NCI-H446 treated with DMSO at 0.1 percent for 48 hours (cell line): ENCODE measurements at places on chromosomes 16 and 17.

- no peak for DNase-seq
Observed at GRCh38 chr16:4062212-4062802, 53.9 kb downstream of the ADCY9 start.

- DNase-seq: no peak
Observed at GRCh38 chr16:1444730-1445517, 568 bp upstream of the CCDC154 start.

- DNase-seq: no peak
Observed at GRCh38 chr16:69309316-69309715, 1.8 kb upstream of the VPS4A start.

- no peak for DNase-seq
Observed at GRCh38 chr16:48597563-48598387, 12.2 kb downstream of the N4BP1 start.

DNA sequence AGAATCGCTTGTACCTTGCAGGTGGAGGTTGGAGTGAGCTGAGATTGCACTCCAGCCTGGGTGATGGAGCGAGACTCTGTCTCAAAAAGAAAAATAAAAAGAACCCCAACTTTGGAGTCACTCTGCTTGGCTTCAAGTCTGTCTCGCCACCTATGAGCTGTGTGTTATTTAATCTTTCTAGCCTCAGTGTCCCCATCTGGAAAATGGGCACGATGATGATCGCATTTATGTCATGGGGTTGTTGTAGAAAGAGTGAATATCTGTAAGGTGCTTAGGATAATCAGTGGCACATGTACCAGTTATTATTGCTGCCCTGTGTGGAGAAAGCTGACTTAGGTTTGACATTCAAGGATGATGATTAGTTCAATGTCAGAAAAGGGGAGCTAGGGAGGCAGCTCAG lies 319.4 kb downstream of the XYLT1 start:
- DNase-seq: no peak

DNA sequence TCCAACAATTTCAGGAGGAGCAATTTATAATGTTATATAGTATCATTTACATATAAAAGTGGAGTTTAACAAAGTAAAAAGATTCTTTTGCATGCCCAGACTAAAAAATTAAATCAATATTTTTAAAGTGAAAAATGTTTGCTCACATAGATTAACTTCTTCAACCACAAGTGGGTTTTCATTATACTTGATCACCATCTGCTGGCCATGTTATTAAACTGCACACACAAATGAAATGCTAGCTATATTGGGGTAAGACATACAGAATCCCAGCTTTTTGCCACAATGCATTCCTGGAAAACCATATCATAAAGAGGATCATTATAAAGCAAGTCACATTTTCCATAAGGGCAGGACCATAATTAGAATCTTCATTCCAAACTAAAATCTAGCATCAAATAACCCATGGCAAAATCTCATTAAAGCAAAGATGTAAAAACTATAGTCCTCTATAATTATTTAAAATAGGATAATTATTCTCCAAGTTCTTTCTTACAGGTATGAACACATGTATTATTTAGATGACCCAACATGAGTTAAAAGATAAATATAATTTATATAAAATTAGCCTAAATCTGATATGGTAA lies 26.3 kb downstream of the CEP112 start:
- DNase-seq: peak; percentile 1

DNA sequence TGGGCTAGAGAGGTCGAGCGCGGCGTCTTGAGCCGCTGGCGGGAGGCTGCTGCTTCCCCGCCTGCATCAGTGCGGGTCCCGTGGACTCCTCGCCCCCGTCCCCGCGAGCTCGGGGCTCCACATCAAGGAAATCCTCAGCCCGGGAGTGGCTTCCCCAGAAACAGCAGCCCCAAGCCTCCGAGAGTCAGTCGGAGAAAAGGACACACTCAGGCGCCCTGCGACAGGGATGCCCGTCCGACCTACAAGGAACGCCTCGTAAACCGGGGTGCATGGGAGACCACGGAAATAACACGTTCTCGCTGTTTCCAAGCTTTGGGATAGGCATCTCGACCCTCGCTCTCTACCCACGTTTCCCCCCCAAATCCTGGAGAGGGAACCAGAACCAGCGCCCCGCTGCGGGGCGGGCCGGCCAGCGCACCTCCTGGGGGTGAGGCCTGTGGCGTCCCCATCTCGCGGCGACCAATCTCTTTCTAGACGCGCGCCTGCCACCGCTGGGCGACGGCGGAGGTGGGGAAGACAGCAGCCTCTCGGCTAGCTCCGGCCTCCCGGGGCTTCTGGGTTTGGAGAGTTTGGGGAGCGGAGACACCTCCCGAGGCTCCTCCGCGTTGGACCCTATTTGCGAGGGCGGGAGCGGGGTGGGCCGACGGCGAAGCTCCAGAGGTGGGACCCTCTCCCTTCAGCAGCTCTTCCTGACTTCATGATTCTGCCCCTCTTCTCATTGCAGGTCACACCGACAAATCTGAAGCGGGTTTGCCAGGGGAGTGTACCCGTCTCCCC lies 759 bp upstream of the TP53I13 start:
- DNase-seq: no peak

GRCh38 chr17:27226611-27227230 lies 67.2 kb upstream of the WSB1 start:
- DNase-seq: no peak

- DNase-seq: no peak
Observed at GRCh38 chr17:57861000-57861789, 11.4 kb upstream of the MRPS23 start.

GRCh38 chr16:9331503-9331902 lies 240.1 kb downstream of the HAPSTR1 start:
- no peak for DNase-seq

DNA sequence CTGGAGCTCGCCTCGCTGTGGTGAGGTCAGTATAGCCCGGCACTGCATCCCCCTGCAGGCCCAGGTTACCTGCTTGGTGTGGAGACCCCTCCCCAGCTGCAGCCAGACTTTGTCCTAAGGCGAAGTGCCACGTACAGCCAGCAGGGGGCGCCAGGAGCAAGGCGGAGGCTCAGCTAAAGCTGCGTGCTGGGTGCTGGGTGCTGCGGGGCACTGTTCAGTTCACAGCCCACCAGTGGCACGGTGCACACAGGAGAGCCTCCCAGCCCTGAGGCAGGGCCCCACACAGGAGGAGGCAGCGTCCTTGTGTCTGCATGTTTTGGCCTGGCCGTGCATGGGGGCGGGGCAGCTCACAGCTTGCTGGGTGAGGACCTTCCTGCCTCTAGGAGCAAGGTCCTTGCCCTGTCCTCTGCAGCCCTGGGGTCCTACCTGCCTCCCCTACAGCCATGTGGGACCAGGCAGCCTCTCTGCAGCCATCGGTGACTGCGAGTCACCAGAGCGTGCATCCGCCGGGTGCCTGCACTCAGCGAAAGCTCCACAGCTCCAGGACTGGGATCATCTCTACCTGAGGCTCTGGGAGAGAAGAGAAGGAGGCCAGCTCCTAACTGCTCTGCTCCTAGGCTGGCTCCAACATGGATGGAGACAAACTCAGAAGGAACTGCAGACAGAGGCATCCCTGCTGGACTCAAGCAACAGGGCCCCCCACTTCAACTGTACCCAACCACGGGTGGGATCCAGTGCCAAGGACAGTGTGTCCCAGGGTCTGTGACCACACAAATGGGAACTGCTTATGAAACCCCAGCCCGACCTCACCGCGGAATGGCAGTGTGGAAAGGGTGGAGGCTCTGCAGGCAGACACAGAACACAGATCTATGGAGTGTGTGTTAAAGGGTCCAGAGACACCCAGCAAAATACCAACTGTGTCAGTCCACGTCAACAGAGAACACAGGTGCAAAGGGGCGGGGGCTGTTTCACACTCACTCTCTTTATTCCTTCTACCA lies 19.0 kb downstream of the SLC7A5 start:
- DNase-seq: no peak

DNA sequence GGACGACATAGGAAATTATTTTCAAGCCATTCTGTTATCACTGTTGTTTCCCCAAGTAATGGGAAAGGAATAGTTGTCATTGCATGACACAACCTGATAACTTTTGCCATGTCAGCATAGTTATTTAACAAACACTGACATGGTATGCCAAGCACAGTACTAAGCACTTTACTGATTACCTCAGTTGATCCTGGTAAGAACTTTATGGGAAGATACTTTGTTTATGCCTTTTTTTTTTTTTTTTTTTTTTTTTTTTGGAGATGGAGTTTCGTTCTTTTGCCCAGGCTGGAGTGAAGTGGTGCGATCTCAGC lies 15.7 kb upstream of the PNPO start:
- DNase-seq: no peak

- no peak for DNase-seq
Observed at GRCh38 chr17:20114466-20114865, 105.3 kb downstream of the SPECC1 start.

- DNase-seq: no peak
Observed at GRCh38 chr17:78645421-78646295, 68.5 kb upstream of the DNAH17 start.

- no peak for DNase-seq
Observed at GRCh38 chr17:59858932-59859331, 33.8 kb downstream of the TUBD1 start.

DNA sequence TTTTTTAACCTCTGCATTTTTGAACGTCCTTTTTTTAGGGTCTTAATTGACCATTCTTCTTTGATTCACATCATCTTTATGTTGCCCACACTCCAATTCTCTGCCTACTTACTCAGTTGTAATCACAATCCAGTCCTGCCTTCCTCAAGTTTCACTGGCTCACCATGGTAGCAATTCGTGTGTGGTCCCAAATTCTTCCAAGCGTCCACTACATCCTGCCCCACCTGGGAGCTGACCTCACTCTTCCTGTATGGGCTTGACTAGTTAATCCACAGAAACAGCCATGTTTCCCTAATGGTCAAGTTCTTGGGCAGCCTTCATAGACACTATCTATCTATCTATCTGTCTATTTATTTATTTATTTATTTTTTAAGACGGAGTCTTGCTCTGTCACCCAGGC lies 7.1 kb downstream of the TLCD2 start:
- no peak for DNase-seq

DNA sequence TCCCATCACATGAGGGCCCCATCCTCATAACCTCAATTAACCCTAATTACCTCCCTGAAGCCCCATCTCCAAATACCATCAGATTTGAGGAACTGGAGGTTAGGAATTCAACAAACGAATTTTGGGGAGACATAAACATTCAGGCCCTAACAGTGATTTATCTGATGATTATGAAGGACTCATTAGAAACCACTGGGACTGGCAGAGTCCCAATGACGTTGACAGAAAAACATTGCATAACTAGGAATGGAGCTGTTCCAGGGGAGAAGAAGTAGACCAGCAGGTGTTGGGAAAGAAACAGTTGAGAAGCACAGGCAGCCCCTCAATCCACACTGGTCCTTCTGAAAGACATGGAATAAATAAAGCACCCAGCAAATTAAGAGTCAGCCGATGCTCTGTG lies 282.0 kb downstream of the MAP2K4 start:
- no peak for DNase-seq

DNA sequence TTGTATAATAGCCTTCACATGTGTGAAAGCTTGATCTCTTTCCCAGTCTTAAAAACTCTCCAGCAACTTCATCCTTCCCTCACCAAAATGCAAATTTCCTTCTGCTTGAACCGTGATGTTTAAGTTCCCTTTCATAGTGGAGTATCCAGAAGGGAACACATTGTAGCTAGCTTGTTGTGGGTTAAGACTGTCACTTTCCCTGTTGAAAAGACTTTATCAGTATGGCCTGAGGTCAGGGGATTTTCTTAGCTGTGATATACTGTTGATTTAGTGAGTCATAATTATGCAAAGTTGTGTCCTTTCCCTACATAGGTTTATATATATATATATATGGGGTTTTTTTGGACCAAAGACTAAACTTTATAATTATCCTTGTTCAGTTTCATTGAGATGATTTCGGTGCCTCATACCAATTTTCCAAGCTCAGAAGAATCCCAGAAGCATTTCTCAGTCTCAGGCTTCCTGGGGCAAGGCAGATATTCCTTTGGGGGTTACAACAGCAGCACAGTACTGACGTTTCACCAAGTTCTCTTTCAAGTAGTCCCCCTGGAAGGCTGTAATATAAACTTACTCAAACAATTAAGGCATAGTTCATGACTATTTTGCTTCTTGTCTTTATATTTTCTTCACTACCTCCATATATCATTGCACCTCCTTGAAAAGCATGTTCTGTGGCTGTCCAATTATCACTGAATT lies 35.7 kb downstream of the ESRP2 start:
- no peak for DNase-seq

- DNase-seq: peak; percentile 31
Observed at GRCh38 chr16:81708266-81709015, 70.7 kb upstream of the PLCG2 start.

DNA sequence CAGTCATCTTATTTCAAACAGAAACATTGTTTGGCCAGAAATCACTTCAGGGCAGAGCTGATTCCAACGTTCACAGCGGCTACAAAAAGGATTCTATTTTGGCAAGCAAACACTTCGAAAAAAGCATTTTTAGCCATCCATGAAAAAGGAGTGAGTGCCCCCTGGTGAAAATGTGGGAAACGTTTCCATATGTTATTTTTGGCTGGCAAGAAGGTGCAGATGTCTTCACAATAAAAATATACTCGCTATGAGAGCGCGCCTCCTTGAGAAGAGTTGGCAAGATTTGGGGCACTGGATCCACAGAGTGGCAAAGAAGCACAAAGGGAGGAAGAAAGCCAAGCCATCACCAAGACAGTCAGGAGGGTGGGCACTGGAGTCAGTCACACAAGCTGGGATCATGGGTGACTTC lies 191.1 kb downstream of the CHD9NB start:
- DNase-seq: peak; percentile 82

DNA sequence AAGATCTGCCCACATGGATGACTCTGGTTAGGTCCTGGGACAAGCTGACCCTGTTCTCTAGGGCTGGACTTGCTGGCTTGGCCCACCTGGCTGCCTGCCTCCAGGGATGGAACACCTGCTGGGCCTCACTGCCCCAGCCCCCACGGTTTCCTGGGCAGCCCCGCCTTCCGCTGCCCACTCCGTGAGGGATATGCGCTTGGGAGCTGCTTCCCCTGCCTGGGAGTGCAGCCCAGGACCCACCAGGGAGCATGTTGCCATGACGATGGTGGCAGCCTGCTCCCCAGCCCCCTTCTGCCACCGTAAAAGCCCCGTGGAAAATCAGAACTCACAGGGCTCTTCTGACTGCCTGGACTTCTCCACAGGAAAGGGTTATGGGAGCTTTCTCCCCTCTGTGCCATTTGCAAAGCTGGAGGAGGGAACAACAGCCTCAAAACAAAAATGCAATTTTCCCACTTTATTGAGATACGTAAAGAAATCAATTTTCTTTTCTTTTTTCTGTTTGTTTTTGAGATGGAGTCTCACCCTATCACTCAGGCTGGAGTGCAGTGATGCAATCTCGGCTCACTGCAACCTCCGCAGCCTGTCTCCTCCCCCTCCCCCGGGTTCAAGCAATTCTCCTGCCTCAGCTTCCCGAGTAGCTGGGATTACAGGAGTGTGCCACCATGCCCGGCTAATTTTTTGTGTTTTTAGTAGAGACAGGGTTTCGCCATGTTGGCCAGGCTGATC lies 18.0 kb upstream of the GAS7 start:
- no peak for DNase-seq

DNA sequence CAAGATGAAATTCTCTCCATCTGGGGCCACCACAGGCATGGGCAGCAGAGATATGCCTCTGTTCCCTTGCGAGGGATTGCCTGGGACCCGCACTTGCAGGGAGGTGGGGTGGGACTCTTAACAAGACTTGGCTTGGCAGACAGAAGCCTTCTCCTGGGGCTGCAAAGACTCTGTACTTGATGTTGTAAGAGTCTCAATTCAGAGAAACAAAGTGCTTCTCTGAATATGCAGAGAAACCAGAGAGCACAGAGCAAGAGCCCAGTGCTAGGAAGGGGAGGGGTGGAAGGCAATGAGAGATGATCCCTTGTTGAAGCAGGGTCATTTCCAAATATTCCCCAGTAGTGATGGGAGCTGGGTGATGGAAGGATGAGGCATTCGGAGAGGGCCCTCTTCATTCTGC lies 2.2 kb downstream of the MMP28 start:
- no peak for DNase-seq
